ENCODE measurements at places on chromosomes 5 and 9. TPM values are rescaled to one million over a fixed set of nuclear protein-coding genes. Genes with fewer than 3 reads are reported as not detected.

DNA sequence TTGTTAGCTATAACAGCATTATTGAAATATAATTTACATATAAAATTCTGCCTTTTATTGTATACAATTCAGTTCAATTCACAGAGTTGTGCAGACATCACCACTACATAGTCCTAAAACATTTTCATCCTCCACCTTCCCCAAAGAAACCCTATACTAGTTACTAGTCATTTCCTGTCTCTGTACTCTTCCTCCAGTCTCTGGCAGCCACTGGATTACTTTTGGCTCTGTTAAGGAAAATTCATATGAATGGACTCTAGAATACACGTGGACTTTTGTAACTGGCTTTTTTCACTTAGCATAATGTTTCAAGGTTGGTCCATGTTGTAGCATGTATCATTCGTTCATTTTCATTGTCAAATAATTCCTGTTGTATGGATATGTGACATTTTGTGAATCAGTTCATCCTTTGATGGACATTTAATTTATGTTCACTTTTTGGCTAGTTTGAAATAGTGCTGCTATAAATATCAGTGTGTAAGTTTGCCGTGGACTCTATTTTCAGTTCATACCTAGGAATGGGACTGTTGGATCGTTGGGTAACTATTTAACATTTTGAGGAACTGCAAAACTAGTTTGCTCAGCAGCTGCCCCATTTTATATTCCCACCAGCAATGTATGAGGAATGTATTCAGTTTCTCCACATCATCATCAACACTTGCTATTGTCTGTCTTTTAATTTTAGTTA lies 9.7 kb downstream of the ICE1 start:
- DNase-seq, result no peak

DNA sequence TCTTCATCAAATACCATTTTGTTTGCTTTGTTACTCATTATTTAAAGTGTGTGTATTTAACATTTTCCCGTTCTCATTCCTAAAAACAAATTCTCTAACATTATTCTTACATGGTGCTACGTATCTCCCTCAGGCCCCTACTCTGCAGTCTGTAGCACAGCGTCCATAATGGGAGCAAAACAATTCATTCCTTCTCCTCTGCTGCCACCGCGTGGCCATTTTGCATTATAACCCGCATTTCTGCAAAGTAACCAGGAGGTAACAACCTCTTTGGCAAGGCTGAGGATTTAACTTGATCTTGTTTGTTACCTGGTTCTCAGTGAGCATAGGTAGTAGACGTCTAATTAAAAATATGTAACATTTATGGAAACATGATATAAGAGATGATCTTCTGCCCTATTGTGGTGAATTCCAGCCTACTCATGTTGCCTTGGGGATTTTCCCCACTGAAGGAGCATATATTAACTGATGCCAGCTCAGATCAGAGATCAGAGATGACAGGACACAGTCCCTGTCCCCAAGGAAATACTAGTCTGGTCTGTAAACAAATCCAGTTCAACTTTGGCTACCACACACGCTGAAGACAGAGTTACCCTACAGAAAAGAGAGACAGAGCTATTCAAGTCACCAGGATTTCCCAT lies 10.5 kb downstream of the OR1K1 start:
- peak; percentile 65 for DNase-seq

DNA sequence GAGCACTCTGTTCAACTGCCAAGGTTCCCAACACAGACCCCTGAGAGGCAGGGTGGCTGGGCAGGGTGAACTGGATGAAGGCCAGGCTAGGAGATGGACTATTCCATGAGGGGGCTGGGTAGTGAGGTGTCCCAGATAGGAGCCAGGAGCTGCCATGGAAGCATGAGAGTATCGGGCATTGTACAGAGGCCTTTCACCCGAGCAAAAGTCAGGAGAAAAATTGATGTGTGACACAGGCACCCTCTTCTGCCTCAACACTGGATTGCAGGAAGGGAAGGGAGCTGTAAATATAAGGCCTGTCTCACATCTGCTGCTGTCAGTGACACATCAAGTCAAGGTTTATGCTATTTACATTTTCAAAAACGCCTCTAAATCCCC lies 74.6 kb downstream of the UBAP1 start:
- peak; percentile 79 for DNase-seq

ORM2 gene
- not detected for total RNA-seq

LHX3 gene
- total RNA-seq, result not detected

ADAMTS16 gene
- total RNA-seq, result not detected

HMCN2 gene
- 7.3 TPM for total RNA-seq

GRCh38 chr9:13160051-13160450 lies 119.4 kb downstream of the MPDZ start:
- no peak for DNase-seq

- peak; percentile 73 for DNase-seq
Measured at GRCh38 chr9:95505717-95506427, 10.9 kb downstream of the PTCH1 start.

DNA sequence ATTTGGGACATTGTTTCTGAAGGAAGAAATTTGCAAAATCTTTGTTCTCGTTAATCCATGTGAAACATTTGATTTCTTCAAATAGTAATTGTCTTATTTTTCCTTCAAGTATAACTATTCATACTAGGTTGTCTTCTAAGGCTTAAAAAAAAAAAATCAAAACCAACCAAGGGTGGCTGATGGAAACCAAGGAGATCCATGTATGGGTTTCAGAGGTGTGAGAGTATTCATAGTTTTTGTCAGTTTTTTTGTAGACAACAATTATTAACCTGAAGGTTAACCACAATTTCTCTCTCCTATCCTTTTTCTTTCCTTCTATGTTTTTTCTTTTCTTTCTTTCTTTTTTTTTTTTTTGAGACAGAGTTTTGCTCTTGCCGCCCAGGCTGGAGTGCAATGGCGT lies 35.4 kb downstream of the KDM4C start:
- DNase-seq, result no peak

DNA sequence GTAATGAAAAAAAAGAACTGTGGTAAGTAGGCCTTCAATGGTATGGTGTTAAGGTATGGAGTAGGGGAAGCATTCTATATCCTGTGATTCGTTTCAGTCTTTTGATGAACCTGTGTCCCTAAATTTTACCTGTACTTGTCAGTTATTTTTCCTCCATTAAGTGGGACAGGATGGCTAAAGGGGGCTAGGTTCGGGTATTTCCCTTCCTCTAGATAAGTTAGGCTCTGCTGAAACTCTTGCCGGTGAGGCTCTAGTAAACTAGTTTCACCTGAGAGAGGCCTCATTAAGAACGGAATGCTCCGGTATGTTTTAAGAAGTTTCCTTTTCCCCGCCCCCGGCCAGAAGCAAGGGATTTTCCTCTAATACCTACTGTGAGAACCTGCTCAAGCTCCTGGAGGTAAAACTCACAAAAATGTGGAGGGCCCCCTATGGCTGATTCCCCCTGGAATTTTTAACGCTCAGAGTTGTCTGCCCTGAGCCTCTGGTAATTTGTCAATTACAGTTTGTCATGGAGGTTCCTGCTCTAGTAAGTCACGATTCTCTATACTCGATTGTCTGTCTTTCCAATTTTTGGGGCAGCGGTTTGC lies 87.7 kb downstream of the MACIR start:
- no peak for DNase-seq

GRCh38 chr5:180315762-180316212 lies 23.9 kb upstream of the MAPK9 start:
- peak; percentile 75 for DNase-seq

DNA sequence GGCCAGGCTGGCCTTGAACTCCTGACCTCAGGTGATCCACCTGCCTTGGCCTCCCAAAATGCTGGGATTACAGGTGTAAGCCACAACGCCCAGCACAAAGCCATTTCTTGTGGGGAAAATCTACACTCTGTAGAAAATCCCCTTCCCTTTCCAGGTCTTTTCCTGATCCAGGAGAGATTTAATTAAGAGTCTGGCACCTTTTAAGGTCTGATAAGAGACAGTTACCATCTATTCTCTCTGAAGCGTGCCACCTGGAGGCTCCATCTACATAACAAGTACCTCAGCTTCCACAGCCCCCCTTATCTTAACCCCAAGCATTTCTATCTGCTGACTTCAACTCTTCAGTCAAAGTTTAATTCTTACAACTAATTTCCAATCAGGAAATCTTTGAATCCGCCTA lies 71.4 kb upstream of the CDK20 start:
- DNase-seq, result no peak

DMRT3 gene
- total RNA-seq, result not detected

PCDHA1 gene
- not detected for total RNA-seq

DNA sequence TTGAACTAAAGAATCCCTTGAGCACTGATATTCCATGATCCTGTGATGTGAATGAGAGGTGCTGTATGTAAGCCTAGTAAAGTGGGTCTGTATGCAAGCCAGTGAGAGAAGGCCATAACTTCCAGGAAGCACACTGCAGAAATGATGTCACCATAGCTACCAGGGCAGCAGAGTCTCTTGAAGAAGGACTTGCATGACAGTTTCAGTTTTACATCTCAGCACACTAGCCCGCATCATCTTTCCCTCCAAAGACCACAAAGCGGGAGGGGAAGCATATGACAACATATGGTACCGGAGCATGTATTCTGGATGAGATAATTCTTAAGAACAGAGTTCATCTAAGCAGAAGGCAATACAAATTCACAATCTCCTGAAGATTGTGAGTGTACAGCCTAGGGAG lies 37.6 kb upstream of the MAST4 start:
- no peak for DNase-seq

ENG gene
- 134 TPM for total RNA-seq

DNA sequence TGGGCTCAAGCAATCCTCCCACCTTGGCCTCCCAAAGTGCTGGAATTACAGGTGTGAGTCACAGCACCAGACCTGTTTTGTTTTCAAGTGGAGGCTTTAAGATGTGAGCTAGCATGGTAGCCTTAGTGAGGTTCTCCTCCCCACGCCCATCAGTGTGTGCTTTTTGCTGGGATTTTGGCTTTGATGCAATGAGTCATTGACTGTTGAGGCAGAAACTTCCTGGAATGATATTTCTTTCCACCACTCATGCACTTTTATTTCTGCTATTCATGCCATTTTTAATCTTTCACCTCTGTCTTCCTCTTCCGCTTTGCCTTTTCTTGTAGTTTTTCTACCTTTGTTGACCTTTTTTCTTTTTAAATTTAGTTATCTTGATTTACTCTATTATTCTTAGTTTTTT lies 4.2 kb upstream of the NFIL3 start:
- no peak for DNase-seq

FGF10 gene
- total RNA-seq, result 0.59 TPM

DNA sequence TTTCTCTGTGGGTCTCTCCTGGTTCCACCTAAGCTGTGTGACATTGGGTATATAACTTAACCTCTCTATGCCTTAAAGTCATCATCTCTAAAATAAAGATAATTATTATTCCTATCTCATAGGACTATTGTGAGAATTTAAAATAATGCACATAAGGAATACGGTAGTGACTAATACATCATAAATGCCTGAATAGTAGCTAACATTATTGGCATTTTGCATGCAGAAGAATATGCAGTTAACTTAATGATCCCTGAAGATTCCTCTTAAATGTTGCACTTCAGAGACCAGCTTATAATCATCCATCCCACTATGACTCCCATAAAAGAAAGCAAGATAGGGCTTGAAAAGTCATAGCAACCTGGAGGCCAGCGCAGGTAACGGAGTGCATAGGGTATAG lies 32.4 kb downstream of the OXCT1 start:
- no peak for DNase-seq

DNA sequence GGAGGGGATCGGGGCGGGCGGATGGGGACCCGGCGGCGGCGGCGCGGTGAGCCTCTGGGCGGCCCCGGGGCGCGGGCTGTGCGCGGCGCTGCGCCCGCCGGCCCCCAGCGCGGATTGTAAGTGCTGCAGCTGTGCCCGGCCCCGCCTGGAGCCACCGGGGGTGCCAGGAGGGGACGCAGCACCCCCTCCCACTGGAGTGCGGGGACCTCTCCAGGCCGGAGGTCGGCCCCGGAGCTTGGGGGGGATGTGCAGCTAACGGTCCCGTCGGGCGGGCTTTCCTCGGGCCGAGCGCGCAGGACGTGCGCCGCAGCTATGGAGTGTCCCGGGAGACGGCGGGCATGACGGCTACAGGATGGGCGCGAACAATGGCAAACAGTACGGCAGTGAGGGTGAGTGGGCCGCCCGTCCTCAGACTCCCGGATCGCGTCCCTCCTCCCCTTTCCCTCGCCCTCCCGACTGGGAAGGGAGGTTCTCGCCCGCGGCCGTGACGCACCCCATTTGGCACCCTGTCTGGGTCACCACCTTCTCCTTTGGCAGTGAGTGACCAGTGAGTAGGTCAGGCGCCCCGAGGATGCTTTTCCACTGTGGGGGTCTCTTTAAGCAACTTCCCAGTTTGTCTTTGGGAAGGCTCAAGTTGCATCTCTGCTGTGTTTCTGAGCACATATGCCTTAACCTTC lies 483 bp downstream of the FBXL7 start:
- DNase-seq, result peak; percentile 77

GRCh38 chr9:96344458-96345180 lies 38.9 kb downstream of the SLC35D2 start:
- peak; percentile 36 for DNase-seq

GRCh38 chr5:95873351-95873750 lies 50.8 kb upstream of the GLRX start:
- DNase-seq, result no peak

PTGES gene
- 2.4 TPM for total RNA-seq

DNA sequence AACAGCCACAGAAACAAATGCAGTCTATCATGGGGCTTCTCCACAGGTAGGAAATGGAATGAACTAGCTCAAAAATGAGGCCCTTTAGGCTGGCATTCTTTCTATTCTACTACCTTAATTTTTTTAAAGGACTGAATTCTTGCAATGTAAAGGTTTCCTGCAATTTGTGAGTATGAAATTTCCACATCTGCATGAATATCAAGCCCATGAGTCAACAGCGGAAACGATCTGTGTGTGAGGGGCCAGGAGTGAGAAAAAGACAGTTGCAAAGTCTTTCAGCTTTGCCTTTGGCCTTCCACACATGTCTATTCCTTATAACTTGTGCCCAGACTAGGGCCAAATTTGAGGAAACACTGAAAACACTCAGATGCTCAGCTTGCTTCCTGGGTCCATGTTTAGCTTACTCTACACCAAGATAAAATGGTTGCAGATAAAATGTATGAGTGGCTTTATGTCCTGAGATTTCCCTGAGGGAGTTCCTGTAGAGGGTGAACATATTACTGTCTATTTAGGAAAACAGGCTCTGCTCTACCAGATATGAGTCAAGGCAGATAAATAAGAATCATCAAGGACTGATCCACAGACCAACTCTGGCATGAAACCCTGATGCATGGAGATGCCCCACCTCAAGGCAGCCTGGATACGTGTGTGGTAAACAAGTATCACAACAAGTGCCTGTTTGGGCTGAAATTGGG lies 46.5 kb downstream of the RETREG1 start:
- DNase-seq, result no peak

Measured in left ventricle myocardium superior (tissue), 1 donor.